ENCODE measurements at places on chromosomes 11 and 22.

DNA sequence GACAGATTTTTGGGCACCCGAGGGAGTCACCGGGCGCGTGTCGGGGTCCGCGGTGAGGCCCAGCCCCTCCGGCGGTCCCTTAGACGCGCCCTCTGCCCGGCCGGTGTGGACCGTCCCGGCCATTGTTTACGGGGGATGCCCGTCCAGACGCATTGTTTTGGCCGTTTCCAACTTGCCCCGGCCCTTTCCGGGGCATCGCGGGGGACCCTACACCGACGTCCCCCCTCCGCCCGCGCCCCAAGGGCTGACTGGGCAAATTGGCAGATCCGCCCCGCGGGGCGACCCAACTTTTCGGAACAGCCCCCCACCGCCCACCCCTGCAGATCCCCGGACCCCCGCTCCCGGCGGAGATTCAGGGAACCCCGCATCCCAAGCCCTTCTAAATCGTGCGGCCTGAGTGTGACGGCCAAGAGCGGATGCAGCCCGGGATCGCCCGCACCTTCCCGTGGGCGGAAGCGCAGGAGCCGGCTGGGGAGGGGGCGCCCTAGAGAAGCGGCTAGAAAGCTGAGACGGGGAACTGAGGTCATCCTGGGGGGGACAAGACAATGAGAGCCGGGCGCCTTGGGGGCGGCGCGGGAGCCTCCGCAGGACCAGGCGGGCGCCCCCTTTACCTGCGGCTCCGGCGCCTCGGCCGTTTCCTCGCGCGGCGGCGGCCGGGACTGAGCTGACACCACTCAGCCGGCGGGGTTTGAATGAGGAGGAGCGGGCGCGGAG lies 17.1 kb upstream of the CCT8L2 start:
- DNase-seq = no peak

- no peak for DNase-seq
Measured at GRCh38 chr11:65298655-65299179, 15.9 kb upstream of the CDC42EP2 start.

- DNase-seq = no peak
Measured at GRCh38 chr22:30312053-30312452, 14.7 kb downstream of the TBC1D10A start.

DNA sequence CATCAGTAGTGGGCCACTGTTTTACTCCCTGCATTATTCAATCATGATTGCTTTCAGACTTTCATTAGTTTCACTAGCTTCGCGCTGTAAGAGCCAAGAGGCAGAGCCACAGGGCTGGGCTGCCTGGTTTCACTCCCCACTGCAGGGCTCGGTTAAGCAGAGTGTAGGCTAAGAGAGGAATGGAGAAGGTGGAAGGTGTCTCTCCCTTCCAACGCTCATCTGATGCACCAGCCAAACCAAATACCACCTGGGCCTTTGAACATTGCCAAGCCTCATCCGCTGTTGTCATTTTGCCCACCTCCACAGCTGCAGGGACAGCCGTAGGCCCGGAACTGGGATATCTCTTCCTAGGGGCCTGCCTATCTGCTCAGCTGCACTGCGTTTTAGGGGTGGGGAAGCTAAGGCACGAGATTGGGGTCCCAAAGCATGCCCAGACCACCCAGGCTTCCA lies 480 bp upstream of the SMARCB1 start:
- DNase-seq = no peak

GRCh38 chr11:125075242-125075625 lies 12.1 kb downstream of the SLC37A2 start:
- DNase-seq = no peak

DNA sequence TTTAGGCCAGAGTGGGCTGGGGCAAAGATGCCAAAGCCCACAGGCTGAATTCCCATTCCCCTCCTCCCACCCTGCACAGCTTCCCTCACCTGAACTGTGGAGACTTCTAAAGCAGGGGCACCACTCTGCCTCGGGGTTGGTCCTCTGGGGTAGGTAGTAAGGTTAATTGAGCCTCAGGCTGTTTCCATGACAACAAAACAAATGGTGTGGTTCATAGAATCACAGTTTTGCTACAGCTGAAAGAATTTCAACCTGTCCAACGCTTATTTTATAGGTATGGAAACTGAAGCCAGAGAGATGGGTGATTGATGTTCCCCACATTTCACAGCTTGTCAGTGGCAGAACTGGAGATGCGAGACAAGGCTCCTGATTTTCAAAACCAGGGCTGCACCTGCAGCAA lies 109.5 kb downstream of the SNX19 start:
- no peak for DNase-seq
